ENCODE measurements at places on chromosomes 2 and 18. TPM values are rescaled to one million over a fixed set of nuclear protein-coding genes. Genes with fewer than 3 reads are reported as not detected.

The GAL3ST2 gene
- total RNA-seq, result 0.40 TPM

The OR6B3 gene
- total RNA-seq, result not detected

The SEMA4C gene
- total RNA-seq, result 34.7 TPM

The SPAST gene
- 12.8 TPM for total RNA-seq

The NT5DC4 gene
- 0.83 TPM for total RNA-seq

The FSHR gene
- not detected for total RNA-seq

The OR6B2 gene
- total RNA-seq, result not detected

- no peak for DNase-seq
- no peaks in the 10 kb centered on the region for H3K4me1 ChIP-seq
- no peak overlapping the region for H3K4me3 ChIP-seq
- no peak overlapping the region for H3K27ac ChIP-seq
Measured at GRCh38 chr2:48452108-48452507, 77.8 kb upstream of the STON1 start.

DNA sequence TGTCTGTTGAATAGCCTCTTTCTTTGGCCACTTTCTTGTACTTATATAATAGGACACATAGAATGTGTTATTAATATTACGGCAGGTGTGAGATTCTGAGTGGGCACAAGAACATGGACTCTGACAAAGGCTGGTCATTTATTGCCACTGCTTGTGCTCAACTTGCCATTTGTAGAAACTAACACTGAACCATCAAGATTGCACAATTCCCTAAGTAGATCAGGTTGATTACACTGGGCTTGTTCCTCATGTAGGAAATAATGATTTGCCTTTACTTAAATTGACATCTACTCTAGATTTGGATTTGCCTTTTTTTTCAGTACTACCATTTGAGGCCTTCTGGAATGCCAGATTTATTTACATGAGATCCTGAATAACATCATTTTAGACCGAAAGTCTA, 342.7 kb upstream of the CWC22 start:
- H3K27me3 ChIP-seq, result no peaks in the 10 kb centered on the region
- no peak overlapping the region for H3K4me3 ChIP-seq
- DNase-seq, result no peak

DNA sequence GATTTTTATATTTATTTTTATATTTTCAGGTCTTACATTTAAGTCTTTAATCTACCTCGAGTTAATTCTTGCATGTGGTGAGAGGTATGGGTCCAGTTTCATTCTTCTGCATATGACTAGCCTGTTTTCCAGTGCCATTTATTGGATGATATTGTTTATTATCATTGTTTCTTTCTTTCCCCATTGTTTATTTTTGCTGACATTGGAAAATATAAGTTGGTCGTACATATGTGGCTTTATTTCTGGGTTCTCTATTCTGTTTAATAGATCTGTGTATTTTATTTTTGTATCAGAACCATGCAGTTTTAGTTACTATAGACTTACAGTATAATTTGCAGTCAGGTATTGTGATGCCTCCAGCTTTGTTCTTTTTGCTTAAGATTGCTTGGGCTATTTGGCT, 113.4 kb upstream of the VWC2L start:
- no peaks in the 10 kb centered on the region for H3K36me3 ChIP-seq
- H3K27ac ChIP-seq, result no peak overlapping the region
- no peaks in the 10 kb centered on the region for H3K27me3 ChIP-seq
- H3K4me1 ChIP-seq, result no peaks in the 10 kb centered on the region

GRCh38 chr18:73232933-73233332, 365.1 kb upstream of the NETO1 start:
- no peak for DNase-seq
- H3K4me3 ChIP-seq, result no peak overlapping the region
- H3K27ac ChIP-seq, result no peak overlapping the region
- H3K36me3 ChIP-seq, result no peaks in the 10 kb centered on the region

DNA sequence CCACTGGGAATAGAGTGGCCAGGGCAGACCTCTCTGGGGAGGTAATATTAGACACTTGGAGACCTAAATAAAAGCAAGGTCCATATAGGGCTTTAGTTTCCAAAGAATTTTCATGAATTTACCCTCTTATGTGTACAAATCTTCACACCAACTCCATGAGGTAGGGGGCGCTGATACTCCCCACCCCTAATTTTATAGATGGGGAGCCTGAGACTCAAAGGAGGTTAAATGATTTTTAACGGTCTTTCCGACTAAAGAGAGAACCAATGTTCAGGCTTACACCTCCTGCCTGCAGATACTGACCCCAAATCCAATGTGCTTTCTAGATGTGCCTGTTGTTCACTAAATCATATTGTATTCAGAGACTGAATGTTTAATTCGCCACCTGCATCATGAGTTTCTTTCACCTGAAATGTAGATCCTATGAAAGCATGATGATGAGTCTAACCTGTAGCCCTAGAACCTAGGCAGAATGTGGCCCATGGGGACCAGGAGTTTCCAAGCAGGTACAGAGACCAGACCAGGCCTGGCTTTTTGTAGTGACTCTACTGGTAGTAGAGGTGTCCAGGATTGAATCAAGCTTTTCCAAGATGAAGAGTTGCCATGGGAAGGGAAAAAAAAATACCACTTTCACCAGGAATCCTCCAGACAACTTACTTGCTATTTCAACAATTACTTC, 16.8 kb upstream of the PAX3 start:
- peaks cover 70% of the 10 kb centered on the region for H3K27me3 ChIP-seq
- no peak overlapping the region for H3K27ac ChIP-seq
- no peaks in the 10 kb centered on the region for H3K36me3 ChIP-seq
- no peak overlapping the region for H3K4me3 ChIP-seq

DNA sequence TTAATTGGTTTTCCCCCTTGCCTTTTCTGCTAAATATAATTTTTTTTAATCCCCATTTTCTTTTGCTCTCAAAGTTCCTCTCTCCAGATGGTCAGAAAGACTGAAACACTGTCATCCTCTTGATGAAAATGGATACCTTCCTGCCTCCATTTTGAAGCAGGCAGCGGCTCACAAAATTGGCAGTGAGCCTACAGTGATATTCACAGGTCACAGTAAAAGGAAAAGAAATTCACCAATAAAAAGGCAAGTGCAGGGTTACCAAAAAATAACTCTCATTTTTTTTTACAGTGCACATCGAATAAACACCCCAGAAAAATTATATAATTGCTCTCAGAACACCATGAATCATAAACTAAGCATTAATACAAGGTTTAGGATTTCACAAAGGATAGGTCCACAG, 307.5 kb downstream of the TCF4 start:
- H3K4me3 ChIP-seq, result no peak overlapping the region
- H3K36me3 ChIP-seq, result peaks cover 19% of the 10 kb centered on the region
- H3K4me1 ChIP-seq, result peaks cover 8% of the 10 kb centered on the region
- peak; percentile 40 for DNase-seq
- no peak overlapping the region for H3K27ac ChIP-seq
- no peaks in the 10 kb centered on the region for H3K27me3 ChIP-seq

DNA sequence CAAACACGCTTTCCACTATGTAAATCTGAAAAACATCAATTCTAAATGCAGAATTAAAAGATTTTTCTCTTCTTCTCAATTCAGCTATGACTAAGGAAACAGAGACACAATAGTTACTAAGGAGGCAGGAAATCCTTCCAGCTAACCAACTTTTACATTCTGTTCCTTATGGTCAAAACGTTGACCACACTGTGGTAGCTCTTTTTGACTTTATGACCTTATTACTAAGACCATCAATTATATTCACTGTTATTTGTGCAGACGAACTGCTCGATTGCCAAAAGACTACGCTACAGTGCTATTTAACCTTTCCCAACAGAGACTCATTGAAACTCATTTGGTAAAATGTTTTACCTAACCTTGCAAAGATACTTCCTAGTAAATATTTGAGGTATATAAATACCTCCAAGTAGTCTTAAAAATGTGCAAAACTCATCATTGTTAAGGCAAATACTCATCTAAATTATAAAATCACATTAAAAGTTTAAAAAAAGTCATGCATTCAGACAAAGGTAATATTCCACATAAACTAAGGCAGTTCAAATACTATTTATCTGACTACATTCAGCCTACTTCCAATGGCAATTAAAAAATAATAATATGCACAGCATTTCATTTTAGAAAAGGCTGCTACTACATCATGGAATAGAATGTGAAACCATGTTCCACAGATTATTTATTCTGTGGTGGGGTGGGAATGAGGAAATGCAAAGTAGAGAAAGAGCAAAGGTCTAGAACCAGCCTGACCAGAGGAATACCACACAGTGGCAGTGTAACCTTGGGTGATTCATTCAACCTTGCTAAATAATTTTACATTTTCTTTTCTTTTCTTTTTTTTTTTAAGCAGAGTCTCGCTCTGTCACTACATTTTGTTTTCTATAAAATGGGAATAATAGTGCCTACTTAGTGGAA, 139.9 kb downstream of the THADA start:
- no peaks in the 10 kb centered on the region for H3K27me3 ChIP-seq
- H3K36me3 ChIP-seq, result no peaks in the 10 kb centered on the region
- no peak overlapping the region for H3K27ac ChIP-seq
- peaks cover 22% of the 10 kb centered on the region for H3K4me1 ChIP-seq

- no peak overlapping the region for H3K4me3 ChIP-seq
- no peaks in the 10 kb centered on the region for H3K4me1 ChIP-seq
- H3K27ac ChIP-seq, result no peak overlapping the region
- H3K27me3 ChIP-seq, result no peaks in the 10 kb centered on the region
- no peak for DNase-seq
Measured at GRCh38 chr2:205148755-205149154, 533.5 kb upstream of the NRP2 start.

DNA sequence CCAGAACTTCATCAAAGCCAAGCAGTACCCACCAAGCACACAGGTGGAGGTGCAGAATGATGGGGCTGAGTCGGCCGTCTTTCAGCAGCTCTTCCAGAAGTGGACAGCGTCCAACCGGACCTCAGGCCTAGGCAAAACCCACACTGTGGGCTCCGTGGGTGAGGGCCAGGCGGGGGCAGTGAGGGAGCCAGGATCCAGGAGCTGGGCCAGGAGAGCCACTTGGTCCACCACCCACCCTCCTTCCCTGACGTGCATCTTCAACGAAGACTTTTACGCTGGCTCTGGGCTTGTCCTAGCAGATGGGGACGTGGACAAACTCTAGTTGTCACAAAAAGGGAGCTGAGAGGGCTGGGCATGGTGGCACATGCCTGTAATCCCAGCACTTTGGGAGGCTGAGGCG, 11.8 kb downstream of the VIL1 start:
- H3K4me1 ChIP-seq, result no peaks in the 10 kb centered on the region
- H3K36me3 ChIP-seq, result no peaks in the 10 kb centered on the region
- DNase-seq, result no peak
- no peak overlapping the region for H3K4me3 ChIP-seq
- no peak overlapping the region for H3K27ac ChIP-seq

DNA sequence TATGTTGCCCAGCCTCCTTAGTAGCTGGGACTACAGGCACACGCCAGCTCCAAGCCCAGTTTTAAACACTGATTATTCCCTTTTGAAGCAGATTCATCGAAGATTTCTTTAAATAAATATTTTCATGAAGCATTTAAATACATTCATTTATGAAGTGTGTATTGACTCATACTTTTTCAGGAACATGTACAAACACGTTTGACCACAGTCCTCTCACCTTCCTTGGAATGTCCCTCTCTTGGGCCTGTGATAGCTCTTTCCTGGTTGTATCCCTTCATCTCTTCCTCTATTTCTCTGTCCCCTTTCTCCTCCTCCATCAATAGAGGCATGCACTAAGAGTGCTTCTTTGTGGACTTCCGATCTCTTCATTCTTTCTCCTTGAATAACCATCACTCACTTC, 2.5 kb downstream of the PSTPIP2 start:
- H3K36me3 ChIP-seq, result no peaks in the 10 kb centered on the region
- H3K4me3 ChIP-seq, result no peak overlapping the region
- no peaks in the 10 kb centered on the region for H3K4me1 ChIP-seq
- no peak for DNase-seq

GRCh38 chr2:75224636-75225094, 25.3 kb upstream of the TACR1 start:
- H3K4me3 ChIP-seq, result no peak overlapping the region
- no peak overlapping the region for H3K27ac ChIP-seq
- no peaks in the 10 kb centered on the region for H3K36me3 ChIP-seq
- H3K4me1 ChIP-seq, result no peaks in the 10 kb centered on the region
- H3K27me3 ChIP-seq, result no peaks in the 10 kb centered on the region

DNA sequence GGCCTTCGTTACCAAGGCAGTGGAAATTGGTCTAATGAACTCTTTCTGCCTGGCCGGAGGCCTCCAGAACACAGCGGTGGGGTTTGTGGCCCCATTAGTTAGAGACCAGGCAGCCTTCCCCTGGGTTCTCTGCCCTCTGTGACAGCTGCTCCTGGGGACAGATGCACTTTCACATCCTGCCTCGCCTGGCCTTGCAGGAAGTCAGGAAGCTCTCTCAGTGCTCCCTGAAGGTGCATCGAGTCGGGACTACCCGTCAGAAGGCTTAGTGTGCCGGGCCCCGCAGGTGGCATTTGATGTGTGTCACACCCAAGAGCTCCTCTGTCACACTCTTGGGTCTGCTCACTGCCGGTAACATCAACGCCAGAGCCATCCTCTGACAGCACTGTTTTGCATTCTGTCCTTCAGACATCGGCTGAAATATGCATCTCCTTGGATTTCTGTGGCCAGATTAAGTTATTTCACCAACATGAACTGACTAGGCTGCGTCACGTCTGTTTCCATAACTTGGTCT, 158.3 kb downstream of the LDLRAD4 start:
- no peaks in the 10 kb centered on the region for H3K36me3 ChIP-seq
- no peak overlapping the region for H3K4me3 ChIP-seq
- no peak for DNase-seq
- no peak overlapping the region for H3K27ac ChIP-seq
- H3K27me3 ChIP-seq, result no peaks in the 10 kb centered on the region
- peaks cover 11% of the 10 kb centered on the region for H3K4me1 ChIP-seq

- no peak for DNase-seq
- H3K4me1 ChIP-seq, result peaks cover 9% of the 10 kb centered on the region
- no peaks in the 10 kb centered on the region for H3K27me3 ChIP-seq
- no peaks in the 10 kb centered on the region for H3K36me3 ChIP-seq
- H3K27ac ChIP-seq, result no peak overlapping the region
Measured at GRCh38 chr2:217604527-217605194, 398.1 kb downstream of the TNS1 start.

DNA sequence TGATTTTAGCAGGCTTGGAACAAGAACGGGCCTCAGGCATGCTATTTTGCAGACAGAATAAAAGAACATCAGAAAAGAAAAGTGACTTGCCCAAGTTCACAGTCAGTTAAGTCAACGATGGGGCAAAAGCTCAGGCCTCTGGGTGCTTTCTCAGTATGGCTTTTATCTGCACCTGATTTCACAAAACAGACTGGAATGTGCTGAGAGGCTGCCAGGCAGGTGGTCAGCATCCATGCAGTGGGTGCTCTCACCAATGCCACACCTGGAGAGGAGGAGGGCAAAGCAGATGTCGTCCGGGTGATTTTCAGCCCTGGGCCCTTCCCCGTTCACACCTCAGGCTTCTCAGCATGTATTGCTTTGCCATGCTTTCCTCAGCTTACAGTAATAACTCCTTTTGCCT, 854.6 kb downstream of the RNF144A start:
- no peaks in the 10 kb centered on the region for H3K27me3 ChIP-seq
- DNase-seq, result no peak
- no peak overlapping the region for H3K27ac ChIP-seq
- no peaks in the 10 kb centered on the region for H3K36me3 ChIP-seq

Data from lung (tissue), 17 donors.